Bronchial smooth muscle cell (primary cell): ENCODE measurements at places on chromosomes 12 and 14. TPM values are rescaled to one million over a fixed set of nuclear protein-coding genes. Genes with fewer than 3 reads are reported as not detected.

DTD2 gene
- total RNA-seq = 24.9 and 27.9 TPM in 2 replicates

GPRC5D gene
- total RNA-seq = not detected in 2 replicates

SDR9C7 gene
- not detected in 2 replicates for total RNA-seq

GARIN6 gene
- total RNA-seq = not detected in 2 replicates

LRP1-AS gene
- total RNA-seq = 0.17 TPM in 1 of 2 replicates, not detected in the other
